MV-4-11 (cell line): ENCODE measurements at places on chromosomes 7 and 10.

GRCh38 chr10:126397640-126398382, 9.5 kb upstream of the ADAM12 start:
- no peak for DNase-seq

DNA sequence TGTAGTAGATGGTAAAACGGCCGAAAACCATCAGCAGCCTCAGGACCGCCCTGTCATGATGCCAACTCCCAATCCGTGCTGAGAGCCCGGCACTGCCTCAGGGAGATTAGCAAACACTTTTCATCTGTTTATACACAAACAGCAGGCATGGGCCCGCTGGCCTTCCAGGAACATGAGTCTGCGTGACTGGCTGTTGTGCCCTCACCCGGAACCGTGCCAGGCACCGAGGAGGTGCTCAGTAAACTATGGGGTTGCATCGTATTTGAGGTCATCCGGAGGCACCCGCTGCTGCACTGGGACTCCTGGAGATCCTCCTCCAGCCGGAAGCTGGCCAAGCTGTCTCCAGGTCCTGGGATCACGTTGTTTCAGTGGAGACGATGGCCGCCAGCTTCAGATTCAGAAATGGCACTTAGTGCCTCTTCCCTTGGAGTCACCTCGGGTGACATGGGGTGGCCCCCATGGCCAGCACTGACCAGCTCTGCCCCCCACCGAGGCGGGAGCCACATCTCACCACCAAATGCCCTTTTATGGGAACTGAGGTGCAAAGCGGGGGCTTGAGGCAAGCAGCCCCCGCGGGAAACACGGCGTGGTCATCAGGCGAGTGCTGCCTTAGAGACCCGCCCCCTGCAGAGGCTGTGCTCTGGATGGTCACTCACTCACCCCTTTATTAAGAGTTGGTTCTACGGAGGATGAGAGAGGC, 585.9 kb downstream of the PTPRN2 start:
- DNase-seq = no peak

DNA sequence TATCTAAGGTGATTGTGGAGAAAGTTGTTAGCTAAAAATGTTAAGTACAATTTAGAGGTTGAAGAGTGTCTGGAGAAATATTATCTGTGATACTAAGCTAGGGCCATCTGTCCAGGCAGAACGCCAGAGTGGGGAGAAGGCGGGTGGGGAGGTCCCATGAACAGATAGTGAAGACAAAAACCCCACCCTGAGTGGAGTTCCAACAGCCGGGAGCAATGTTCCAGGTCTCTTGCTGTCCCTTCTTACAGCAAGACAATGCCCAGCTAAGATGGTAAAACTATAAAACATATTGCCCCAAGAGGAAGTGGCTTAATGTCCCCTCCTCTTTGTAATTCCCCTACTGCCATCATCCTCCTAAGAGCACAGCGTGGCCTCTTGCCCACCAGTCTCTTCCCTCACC, 10.4 kb upstream of the IL15RA start:
- peak; percentile 2 for DNase-seq

DNA sequence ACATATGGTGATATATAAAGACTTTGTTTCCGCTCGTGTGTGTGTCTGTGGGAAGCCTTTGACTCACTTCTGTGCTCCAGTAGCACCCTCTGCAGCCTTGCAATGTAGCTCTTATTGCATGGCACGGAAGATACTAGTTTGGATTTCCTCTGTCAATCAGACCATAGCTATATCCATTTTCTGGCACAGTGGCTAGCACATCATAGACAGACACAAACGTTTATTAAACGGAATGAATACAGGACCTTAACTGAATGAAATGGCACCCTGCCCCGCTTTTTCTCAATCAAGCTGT, 124.0 kb upstream of the PTPN20 start:
- DNase-seq = peak; percentile 68

- peak; percentile 93 for DNase-seq
Measured at GRCh38 chr7:157769526-157770215, 432.9 kb downstream of the DNAJB6 start.

- no peak for DNase-seq
Measured at GRCh38 chr7:13312307-13312706, 624.9 kb downstream of the ARL4A start.

GRCh38 chr10:132610071-132610701, 72.6 kb downstream of the INPP5A start:
- no peak for DNase-seq

- DNase-seq = no peak
Measured at GRCh38 chr7:158281441-158281840, 306.2 kb downstream of the PTPRN2 start.

GRCh38 chr10:82144153-82144552, 269.2 kb downstream of the NRG3 start:
- no peak for DNase-seq

DNA sequence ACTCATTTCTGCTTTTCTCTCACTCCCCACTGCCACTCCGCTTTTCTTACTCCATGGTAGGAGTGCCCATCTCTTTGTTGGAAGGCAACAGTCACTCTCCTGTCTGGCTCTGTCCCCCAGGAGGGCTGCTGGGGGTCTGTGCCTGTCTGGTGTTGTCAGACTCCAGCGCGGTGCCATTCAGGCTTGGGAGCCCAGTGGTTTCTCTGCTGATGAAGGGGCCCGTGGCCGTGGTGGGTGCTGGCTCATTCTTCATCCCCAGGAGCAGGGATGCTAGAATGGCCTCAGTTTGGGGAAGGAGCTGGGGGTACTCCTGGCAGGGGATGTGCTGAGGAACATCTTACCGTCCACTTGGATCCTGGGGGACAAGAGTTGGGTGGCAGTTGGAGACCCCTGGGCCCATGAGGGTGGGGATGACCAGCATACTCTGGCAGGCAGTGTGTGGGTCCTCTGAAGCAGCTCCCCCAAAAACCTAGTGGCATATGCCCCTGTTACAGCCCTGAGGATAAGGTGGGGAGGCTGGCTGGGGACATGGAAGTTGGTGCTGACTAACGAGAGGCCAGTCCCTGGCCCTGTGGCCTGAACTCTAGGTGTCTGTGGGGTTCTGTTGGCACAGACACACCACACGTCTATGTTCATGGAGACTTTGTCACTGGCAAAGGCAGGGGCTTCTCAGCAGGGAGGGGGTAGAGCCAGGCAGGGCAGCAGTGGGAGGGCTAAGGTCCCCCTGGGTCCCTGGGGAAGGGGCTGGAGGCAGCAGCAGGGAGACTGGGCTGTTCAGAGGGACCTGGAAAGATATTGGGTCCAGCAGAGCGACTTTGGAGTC, 102.8 kb upstream of the RET start:
- no peak for DNase-seq

DNA sequence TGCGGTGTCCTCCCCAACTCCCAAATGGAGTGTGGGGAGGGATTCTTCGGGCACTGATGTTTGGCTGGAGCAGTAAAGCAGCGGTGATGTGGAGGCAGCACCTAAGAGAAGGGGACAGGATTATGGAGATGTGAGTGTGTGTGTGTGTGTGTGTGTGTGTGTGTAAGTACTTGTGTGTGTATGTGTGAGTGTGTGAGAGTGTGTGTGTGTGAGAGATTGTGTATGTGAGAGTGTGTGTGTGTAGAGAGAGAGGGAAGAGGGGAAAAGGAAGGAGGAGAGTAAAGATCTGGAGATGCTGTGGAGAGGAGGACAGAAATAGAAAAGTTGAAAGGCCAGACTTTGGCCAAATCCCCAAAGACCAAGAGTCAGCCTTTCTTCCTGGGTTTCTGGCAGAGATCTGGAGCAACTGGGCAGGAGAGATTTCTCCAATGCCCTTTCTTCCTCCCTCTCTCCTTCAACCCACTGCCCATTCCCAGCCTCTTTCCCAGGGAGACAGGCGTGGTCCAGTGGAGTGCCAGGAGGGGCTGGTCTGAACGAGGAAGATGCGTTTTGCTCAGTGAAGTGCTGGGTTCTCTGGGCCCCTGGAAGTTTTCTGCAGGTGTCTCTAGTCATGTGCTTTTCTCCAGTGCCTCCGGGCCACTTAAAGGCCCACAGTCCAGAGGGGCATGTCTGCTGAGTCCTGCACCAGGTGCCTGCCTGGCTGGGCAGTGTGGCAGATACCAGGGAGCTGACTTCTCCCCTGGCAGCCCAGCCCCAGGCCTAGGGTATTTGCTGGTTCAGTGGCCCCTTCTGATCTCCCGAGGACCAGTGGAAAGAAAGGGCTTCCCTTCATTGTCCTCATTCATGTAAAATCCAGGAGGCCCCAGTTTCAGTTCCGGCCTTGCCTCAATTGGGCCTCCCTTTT, 60.5 kb downstream of the HK1 start:
- DNase-seq = no peak

- no peak for DNase-seq
Measured at GRCh38 chr7:25206765-25207164, 21.5 kb downstream of the NPVF start.

DNA sequence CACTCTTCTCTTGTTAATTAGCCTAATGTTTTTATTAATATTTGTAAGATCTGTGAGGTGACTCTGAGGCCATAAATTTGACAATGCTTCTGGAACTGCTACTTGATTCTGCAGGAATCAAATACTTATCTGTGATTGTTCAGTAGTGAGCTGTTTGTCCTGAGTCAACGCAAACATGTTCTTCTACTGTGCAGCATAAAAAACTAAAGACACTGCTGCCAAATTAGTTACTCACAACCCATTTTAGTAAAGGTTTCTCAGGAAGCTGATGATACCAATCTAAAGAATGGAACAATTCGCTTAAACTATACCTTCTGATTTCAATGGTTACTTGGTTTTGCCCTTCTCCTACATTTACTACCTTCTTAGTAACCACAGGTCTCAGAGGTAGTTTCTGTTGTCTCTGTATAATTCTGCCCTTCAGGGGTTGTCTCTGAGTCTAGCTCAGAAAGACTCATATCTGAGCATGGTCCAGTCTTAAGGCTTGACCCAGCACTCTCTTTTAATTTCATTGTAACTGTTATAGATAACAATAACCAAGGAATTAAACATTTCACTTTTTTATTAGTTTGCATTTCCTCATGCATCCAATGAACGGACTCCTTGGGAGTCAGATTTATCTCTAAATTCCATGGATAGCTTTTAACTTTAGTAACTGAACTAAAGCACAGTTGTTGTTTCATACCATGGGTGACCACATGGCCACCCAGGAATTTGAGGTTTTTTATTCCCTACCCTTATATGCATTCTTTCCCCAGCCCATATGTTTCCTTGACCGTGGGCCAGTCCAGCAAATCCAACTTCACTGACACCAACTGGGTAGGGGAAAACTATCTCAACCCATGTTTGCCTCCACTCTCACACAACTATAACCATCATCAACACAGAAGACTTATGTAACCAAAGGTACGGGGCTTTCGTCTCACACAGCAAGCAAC, 309.5 kb upstream of the TEX47 start:
- no peak for DNase-seq

GRCh38 chr10:46525177-46525823, 31.2 kb downstream of the GPRIN2 start:
- DNase-seq = peak; percentile 20

- DNase-seq = no peak
Measured at GRCh38 chr7:40306596-40306995, 171.8 kb downstream of the SUGCT start.

DNA sequence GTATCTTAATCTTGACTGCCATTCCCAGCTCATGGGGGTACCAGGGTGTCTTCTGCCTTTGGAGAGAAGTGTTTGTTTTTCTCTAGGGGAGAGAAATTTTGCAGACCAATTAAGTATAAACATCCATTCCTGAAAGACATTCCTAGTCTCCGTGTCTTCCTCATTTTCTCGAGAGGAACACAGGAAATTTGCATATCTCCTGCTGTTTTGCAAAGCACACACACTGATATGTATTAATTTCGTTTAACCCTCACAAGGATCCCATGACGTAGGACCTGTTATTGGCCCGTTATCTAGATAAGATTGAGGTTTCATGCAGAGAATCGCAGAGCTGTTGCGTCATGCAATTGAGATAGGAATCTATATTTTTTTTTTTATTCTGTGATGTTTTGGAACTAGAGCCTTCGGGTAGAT, 944 bp downstream of the RHBDD2 start:
- DNase-seq = no peak

GRCh38 chr10:422675-423074, 266.8 kb downstream of the DIP2C start:
- DNase-seq = no peak

DNA sequence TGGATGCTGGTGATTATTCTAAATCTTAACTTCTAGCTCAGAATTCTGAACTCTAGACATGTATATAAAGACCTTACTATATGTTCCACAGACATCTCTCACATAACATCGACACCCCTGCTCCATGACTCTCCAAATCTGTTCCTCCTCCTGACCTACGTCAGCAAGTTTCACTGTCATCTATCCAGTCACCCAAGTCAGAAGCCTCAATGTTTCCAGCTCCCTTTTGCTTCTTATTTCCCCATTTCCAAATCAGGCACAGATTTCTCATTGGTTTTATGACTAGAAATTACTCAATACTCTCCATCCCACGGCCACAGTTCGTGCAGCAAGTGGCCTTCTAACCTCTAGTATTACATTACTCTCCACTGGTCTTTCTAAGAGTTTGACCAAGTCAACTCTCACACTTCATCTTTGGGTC, 28.5 kb downstream of the EPC1 start:
- DNase-seq = peak; percentile 96

- DNase-seq = no peak
Measured at GRCh38 chr7:123401295-123401694, 133.1 kb downstream of the IQUB start.

DNA sequence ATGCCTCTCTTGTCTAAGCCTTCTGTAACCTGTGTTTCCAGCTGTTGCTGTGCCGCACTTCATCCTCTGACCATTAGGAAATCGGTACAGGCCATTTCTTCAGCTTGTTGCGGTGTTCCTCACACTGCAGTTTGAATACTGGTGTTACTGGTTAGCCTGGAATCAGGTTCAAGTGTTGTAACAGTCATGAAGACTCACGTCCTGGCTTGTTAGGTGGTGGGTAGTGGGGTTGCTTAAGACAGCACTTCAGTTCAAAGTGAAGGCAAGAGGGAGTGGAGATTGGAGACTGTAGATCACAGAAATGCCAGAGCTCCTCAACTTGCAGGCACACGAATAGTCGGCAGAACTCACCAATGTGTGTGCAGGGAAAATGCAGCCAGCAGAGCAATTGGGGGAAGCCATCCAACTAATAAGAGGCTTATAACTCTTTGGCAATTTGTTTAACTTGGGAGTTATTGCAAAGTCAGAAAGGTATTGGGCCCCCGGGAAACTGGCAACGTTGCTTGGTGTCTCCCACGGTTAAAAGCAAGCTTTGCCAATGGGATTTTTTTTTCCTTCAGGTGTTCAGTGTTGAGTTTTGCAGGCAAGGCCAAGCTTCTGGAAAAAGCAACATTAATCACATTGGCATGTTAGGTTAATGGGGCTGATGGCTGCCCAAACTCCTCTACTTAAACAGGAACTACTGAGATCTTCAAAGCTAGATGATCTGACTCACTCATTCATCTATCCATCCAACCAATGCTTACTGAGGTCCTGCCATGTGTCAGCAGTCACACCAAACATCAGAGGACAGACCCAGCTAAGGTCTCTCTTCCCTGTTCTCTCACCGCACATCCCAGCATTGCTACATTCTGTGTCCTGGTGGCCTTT, 380.9 kb downstream of the GATA3 start:
- no peak for DNase-seq

DNA sequence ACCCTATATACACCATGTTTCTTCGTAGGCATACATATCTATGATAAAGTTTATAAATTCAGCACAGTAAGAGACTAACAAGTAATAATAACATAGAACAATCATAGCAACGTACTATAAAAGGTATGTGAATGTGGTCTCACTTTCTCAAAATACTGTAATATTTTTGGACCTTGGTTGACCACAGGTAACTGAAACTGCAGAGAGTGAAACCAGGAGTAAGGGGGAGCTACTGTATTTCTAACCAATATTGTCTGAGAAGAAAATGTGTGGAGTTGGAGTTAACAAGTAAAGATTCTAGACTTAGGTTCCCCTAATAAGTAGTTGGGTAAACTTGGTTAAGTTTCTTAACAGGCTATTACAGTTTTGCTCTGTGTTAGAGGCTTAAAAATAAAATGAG, 72.1 kb downstream of the GNAI1 start:
- peak; percentile 7 for DNase-seq
